ENCODE measurements at places on chromosomes 6 and 20.

DNA sequence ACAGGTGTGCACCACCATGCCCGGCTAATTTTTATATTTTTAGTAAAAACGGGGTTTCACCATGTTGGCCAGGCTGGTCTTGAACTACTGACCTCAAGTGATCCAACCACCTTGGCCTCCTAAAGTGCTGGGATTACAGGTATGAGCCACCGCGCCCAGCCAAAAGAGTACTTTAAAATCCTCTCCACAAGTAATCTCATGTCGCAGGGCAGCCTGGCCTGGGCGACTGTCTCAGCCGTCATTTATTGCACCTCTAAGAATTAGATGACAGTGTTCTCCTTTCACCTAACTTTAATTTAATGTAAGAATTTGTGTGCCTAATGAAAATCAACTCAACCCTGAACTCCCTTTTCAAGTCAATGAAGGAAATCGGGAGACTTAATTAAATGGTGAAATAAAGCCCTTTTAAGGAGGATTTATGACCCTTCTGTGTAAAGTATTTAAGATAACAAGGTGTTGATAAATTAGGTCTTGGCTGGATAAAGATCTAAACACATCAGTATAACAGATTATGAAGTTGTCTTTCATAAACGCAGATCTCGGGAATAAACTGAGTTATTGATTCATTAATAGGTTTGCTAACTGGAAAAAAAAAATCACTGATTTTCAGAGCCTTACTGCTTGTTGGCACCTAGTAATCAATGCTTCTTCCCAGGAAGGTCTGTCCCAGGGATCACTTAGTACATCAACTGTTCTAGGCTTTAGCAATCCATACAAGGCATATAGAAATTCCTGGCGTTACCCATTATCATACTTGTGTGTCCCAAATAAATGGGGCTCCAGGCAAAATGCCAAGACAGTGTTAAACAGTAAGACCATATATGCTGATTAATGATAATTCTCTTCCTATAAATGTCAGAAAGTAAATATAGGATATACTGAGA is 209.3 kb downstream of the GMDS start:
- peaks cover 25% of the 10 kb centered on the region for H3K27me3 ChIP-seq
- DNase-seq, result no peak
- H3K4me3 ChIP-seq, result no peak overlapping the region
- no peak overlapping the region for H3K27ac ChIP-seq

- H3K27me3 ChIP-seq, result no peaks in the 10 kb centered on the region
- peaks cover 12% of the 10 kb centered on the region for H3K36me3 ChIP-seq
- H3K4me1 ChIP-seq, result peaks cover 28% of the 10 kb centered on the region
- no peak overlapping the region for H3K4me3 ChIP-seq
Measured at GRCh38 chr20:34029415-34029814, 35.7 kb downstream of the RALY start.

- H3K4me3 ChIP-seq, result no peak overlapping the region
- DNase-seq, result no peak
- H3K27ac ChIP-seq, result no peak overlapping the region
- peaks cover 1% of the 10 kb centered on the region for H3K4me1 ChIP-seq
- no peaks in the 10 kb centered on the region for H3K27me3 ChIP-seq
Measured at GRCh38 chr6:5471637-5472398, 210.5 kb downstream of the FARS2 start.

- H3K36me3 ChIP-seq, result no peaks in the 10 kb centered on the region
- H3K4me1 ChIP-seq, result no peaks in the 10 kb centered on the region
- H3K4me3 ChIP-seq, result no peak overlapping the region
- no peaks in the 10 kb centered on the region for H3K27me3 ChIP-seq
Measured at GRCh38 chr20:6999381-6999780, 231.9 kb downstream of the BMP2 start.

- no peak overlapping the region for H3K4me3 ChIP-seq
- DNase-seq, result no peak
- no peaks in the 10 kb centered on the region for H3K27me3 ChIP-seq
Measured at GRCh38 chr6:142276256-142276655, 25.6 kb upstream of the ADGRG6 start.

GRCh38 chr20:59371431-59371830 is 71.0 kb downstream of the EDN3 start:
- H3K27ac ChIP-seq, result no peak overlapping the region
- H3K36me3 ChIP-seq, result no peaks in the 10 kb centered on the region
- peaks cover 43% of the 10 kb centered on the region for H3K27me3 ChIP-seq
- no peak for DNase-seq
- no peak overlapping the region for H3K4me3 ChIP-seq
- H3K4me1 ChIP-seq, result peaks cover 3% of the 10 kb centered on the region

DNA sequence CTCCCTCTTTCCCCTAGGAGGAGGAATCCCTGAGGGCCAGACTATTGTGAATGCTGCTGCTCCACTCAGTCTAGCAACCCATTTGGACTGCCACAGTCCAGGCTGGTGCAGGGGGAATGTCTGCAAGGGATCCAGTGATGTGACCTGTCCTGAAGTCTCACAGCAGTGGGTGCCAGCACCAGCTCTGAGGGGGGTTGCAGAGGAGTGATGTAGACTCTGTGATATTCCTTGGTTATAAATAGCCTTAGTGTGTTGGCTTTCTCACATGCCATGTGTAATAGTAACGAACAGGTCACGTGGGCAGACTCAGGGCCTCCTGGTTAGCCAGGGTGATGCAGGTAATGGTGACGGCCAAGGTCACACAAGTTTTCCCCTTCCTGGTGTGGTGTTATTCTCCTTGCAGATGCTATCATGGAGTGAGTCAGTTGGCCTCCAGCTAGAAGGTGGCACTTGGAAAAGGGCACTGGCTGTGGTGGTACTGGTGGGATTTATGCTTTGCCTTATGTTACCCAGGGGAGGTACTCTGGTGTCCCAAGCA is 404.4 kb downstream of the UTRN start:
- H3K36me3 ChIP-seq, result peaks cover 66% of the 10 kb centered on the region
- H3K4me3 ChIP-seq, result no peak overlapping the region
- H3K4me1 ChIP-seq, result peaks cover 11% of the 10 kb centered on the region
- no peaks in the 10 kb centered on the region for H3K27me3 ChIP-seq

DNA sequence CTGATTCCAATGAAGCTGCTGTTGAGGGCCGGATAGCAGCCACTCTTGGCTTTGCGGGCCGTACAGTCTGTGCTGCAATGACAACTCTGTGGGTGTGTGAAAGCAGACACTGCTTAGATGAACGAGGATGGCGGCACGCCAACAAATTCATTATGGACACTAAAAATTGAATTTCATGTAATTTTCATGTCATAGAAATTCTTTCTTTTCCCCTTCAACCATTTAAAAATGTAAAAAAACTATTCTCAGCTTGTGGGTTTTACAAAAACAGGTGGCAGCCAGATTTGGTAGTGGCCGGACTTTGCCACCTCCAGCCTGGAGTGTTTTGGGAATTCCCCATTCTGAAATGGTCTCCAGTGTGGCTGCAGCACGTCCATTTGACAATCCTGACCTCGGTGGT is 26.0 kb downstream of the MAS1 start:
- DNase-seq, result no peak
- H3K4me3 ChIP-seq, result no peak overlapping the region
- H3K4me1 ChIP-seq, result peaks cover 2% of the 10 kb centered on the region
- H3K27ac ChIP-seq, result no peak overlapping the region

DNA sequence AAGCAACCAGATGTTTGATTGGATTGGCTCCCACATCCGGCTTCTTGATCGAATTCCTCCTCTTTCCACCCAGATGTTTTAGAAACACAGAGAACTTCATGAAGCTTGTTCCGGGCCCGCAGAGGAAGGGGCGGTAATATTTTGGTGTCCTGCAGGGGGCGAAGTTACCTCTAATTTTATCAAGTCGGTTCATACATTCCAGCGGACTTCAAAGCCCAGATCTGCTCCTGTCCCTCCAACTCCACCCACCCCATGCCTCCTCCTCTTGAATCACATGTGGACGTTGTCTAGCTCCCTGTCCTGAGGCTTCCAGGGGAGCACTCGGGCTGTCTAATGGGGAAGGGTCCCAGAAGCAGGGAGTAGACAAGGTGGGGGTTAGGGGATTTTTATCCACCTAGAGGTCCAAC is 2.9 kb upstream of the BMP6 start:
- H3K4me1 ChIP-seq, result peaks cover 4% of the 10 kb centered on the region
- H3K27ac ChIP-seq, result no peak overlapping the region
- H3K36me3 ChIP-seq, result no peaks in the 10 kb centered on the region

DNA sequence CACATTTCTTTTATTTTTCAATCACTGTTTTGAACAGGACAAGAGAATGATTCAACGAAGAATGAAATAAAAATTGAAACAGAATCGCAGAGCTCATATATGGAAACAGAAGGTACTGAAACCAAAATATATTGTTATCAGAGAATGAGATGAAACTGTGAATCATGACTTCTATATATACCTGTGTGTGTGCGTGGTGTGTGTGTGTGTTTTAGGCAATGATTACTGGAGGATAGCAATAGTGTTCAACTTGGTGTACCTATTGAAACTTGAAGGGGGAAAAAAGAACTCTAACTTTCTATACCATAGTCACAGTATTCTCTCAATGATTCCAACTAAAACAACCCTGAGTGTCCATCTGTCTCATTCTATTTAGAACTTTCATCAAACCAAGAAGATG is 586.6 kb downstream of the KIF16B start:
- DNase-seq, result no peak
- no peaks in the 10 kb centered on the region for H3K27me3 ChIP-seq
- no peak overlapping the region for H3K4me3 ChIP-seq
- no peaks in the 10 kb centered on the region for H3K4me1 ChIP-seq

DNA sequence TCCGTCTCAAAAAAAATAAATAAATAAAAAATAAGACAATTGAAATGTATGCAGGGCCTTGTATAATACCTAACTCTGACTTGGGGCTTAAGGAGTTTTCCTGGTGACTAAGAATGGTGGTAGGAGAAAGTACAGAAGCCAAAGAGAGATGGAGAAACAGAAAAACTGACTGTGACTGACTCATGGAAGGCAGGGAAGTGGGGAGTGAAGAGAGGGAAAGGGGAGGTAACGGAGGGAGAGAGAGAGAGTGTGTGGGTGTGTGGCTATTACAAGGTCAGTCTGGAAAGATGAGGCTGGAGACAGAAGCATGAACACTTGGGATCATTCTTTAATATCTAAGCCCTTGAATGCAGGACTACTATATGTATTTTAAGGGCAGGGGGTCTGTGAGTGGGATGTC is 38.5 kb downstream of the SNRNP48 start:
- peaks cover under 1% of the 10 kb centered on the region for H3K4me1 ChIP-seq
- no peak overlapping the region for H3K27ac ChIP-seq
- peaks cover 3% of the 10 kb centered on the region for H3K27me3 ChIP-seq

DNA sequence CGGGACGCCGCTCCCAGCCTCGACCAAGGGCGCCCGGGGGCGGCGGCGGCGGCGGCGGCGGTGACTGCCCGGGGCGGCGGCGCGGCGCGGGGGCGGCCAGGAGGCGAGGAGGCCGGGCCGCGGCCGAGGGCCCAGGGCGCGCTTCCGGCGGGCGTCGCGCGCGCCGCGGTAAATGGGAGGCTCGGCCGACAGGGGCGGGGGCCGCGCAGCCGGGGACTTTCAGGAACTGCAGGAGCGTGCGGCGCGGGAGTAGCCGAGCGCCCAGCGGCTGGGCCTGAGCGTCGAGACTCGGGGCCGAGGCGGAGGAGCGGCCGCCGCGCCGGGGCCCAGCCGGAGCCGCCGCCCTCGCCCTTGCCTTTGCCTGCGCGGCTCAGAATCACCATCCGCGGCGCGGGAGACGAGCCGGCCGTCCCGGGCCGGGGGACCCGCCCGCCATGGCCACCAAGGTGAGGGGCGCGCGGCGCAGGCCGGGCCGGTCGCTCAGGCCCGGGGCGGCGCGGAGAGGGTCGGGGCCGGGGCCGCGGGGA is at the start of gene SNX9:
SNX9 (plus strand) TSS at position 246 of the 527 bp plus-strand sequence; CDS start at position 435, 189 bp downstream.
- H3K4me1 ChIP-seq, result peaks cover 22% of the 10 kb centered on the region
- peaks cover 2% of the 10 kb centered on the region for H3K36me3 ChIP-seq
- H3K27ac ChIP-seq, result peak within 1 kb of the TSS; percentile 99

DNA sequence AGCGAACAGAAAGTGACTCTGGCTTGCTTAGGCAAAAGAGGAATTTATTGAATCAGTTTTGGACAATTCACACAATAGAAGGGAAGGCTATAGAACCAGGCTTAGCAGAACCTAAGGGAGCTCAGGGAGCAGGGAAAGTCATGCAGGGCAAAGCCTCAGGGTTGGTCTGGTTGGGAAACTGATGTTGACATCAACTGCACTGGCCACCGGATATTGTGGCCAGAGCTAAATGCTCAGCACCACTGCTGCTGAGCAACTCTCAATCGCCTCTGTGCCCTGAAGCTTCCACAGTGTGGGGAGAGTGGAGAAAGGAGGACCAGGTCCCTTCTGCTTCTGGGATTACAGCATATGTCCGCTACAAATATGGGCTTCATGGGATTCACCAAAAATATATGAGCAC is 93.3 kb upstream of the GCM1 start:
- no peak for DNase-seq
- H3K27me3 ChIP-seq, result peaks cover 3% of the 10 kb centered on the region
- H3K4me1 ChIP-seq, result peaks cover 2% of the 10 kb centered on the region
- H3K27ac ChIP-seq, result no peak overlapping the region
- H3K4me3 ChIP-seq, result no peak overlapping the region

DNA sequence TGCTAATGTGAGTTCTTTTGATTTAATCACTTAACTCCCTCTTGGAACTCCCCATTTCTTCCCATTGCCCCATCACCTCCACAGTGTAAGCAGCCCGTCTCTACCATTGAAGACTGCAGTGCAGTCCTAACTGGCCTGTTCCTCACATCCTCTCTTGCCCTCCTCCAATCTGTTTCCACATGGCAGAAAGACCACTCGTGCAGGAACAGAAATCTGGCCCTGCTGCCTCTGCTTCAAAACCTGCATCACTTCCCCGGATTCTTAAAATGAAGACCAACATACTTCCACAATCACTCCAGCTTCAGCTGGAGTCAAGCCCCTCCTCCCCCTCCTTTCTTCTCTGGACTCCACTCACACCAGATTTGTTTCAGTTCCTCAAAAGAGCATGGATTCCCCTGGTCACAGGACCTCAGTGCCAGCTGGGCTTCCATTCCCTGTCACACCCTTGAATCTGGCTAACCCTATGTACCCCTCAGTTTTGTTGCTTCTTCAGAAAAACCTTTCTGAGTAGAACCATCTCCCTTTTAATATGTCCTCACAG is 802.3 kb downstream of the MAFB start:
- DNase-seq, result no peak
- H3K27ac ChIP-seq, result no peak overlapping the region
- no peaks in the 10 kb centered on the region for H3K27me3 ChIP-seq
- H3K4me3 ChIP-seq, result no peak overlapping the region
- H3K36me3 ChIP-seq, result no peaks in the 10 kb centered on the region

GRCh38 chr6:18561037-18561750 is 174.0 kb downstream of the RNF144B start:
- no peak overlapping the region for H3K4me3 ChIP-seq
- peaks cover 11% of the 10 kb centered on the region for H3K27me3 ChIP-seq
- no peak overlapping the region for H3K27ac ChIP-seq
- no peak for DNase-seq
- no peaks in the 10 kb centered on the region for H3K36me3 ChIP-seq

All from progenitor cell of endocrine pancreas (in vitro differentiated cells).